AG09309 (cell line): ENCODE measurements at places on chromosomes 5 and 9.

DNA sequence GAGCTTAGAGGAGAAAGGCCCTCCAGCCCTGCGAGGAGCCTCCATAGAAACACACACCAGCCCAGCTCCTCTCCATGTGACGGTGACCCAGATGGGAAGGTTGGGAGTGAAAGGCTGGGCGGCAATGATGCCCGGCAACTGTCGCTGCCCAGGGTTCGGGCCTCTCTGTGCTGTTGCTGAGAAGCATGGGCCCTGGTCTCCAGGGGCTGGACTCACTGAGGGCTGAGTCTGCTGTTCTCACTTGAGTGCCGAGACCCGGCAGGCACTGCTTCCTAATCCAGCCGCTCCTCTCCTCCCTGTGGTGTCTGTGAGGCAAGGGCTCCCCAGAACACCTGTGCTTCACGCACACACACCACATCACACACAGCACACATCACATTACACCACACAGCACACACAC, 493.6 kb downstream of the GADD45G start:
- DNase-seq, result no peak

DNA sequence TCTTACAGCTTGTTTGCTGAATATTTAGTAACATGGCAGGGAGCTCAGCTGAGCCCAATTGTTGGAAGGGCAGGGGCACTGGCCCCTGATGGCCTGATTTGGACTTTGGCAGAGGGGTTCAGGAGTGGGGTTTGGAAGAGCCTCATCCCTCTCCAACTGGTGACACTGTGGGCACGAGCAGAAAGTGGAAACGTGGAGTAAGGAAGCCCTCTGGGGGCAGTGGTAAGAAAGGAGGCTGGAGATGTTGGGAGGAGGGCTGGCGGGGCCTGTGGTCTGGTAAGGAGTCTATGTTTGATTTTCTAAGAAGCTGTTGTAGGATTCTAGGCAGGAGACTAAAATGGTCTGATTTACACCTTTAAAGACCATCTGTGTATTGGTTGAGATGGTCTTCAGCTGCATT, 208.9 kb downstream of the HSPA4 start:
- DNase-seq, result no peak

- DNase-seq, result no peak
Observed at GRCh38 chr5:112012104-112012503, 255.1 kb upstream of the NREP start.

- DNase-seq, result no peak
Observed at GRCh38 chr9:100698945-100699344, 121.1 kb downstream of the CAVIN4 start.

GRCh38 chr9:113927277-113927676, 51.2 kb downstream of the ZNF618 start:
- no peak for DNase-seq
